ENCODE measurements at places on chromosomes 5 and 9.

DNA sequence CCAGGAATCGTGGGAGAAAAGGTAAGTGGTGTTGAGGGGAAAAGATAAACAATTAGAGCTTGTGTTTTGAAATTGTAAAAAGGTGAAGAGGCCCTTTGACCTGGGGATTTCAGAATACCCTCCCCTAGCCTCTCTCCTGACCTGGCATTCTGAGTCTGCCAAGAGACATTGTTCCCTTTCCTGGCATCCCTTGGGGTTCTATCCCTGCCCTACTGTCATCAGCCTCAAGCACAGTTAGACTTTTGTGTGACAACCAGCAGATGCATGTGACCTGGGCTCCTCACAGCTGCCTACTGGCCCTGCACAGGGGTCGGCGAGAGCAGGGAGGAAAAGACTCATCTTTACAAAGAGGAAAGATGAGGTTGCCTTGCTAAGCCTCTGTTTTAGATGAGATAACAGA, 72.2 kb upstream of the ORM1 start:
- DNase-seq: no peak

DNA sequence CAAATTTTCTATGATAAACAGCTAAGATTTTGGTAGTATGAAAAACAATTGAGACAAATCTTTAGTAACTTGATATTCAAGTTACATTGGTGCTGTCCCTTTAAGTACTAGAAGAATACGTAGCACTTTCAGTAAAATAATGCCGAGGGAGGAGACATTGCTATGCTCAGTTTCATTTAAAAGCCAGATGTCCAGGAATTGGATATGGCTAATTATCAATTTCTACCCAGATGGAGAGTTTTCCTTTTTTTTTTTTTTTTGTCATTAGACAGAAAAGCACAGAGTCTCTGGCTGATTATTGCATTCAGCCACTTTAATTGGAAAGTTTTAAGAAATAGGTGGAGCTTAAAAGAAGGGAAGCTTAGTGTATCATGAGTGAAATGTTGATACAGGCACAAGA, 40.4 kb upstream of the APC start:
- DNase-seq: no peak

GRCh38 chr5:45334939-45335338, 361.2 kb downstream of the HCN1 start:
- no peak for DNase-seq

- peak; percentile 79 for DNase-seq
These were observed 26.2 kb upstream of the SPTLC1 start for GRCh38 chr9:92141144-92142129.
